ENCODE measurements at places on chromosomes 5 and 9.

DNA sequence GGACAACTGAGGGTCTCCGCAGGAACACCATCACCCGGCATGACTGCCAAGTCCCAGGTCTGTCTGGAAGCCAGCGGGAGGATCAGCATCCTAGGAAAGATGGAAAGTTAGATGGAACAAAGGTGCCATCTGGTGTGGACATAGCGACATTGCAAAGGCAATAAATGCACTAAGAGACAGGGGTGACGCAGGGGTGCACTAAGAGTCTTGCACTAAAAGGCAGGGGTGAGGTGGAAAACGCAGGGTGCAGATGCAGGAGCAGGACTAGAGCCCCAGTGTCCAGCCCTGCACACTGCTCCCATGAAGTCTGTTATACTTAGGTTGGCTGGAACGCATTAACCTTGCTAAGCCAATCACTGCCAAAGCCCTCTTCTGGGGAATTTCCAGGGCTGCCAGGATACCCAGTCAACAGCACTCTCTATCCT, 15.5 kb downstream of the ATOX1 start:
- peak; percentile 44 for DNase-seq

- DNase-seq, result no peak
Observed at GRCh38 chr5:111262815-111263214, 38.6 kb downstream of the CAMK4 start.

DNA sequence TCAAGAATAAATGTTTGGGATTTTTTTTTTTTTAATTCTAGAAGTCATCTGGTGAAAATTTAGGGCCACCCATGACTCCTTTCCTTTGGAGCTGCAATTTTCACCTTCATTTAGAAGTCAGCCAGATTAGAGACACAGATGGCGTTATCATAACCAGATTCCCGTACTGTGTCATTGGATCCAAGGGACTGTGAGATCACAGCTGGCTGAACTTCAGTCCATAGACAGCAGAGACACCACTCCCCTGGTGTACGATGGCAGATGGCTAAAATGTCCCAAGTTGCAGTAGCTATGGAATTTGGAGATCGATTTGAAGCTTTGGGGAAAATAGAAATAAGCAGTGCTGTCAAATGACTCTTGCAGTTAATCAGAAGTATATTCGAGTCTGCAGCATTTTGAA, 216.3 kb downstream of the RFK start:
- DNase-seq, result no peak

DNA sequence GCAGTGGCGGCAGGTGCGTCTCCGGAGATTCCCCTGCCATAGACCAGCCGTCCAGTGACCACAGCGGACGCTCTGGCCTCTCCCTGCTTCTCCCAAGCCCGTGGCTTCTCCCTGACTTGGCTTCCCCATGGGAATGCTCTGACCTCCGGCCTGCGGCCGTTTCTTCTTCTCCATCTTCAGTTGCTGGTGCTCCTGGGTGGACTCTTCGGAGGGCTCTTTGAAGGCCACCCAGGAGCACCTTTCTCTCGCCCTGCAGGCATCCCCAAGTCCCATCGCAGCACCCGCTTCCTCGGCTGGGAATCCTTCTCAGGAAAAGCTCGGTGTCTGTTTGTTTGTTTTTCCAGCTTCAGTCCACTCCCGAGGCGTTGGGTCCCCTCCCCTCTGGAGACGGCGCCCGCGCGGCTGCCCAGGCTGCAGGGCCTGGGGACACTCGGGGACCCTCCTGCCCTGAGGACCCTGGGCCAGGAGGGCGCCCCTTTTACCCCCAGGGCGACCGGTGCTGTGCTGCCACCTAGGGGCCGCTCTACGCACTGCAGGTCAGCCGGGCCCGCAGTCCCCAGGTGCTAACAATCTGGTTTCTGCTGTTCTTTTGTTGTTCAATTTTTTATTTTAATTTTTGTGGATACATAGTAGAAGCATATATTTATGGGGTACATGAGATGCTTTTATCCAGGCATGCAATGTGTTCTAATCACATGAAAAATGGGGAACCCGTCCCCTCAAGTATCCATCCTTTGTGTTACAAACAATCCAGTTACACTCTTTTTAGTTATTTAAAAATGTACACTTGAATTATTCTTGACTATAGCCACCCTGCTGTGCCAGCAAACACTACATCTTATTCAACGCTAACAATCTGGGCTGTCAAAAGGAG, 197.9 kb upstream of the ADAMTS16 start:
- DNase-seq, result no peak

- peak; percentile 68 for DNase-seq
Observed at GRCh38 chr9:108761655-108762347, 94.0 kb downstream of the ACTL7B start.

DNA sequence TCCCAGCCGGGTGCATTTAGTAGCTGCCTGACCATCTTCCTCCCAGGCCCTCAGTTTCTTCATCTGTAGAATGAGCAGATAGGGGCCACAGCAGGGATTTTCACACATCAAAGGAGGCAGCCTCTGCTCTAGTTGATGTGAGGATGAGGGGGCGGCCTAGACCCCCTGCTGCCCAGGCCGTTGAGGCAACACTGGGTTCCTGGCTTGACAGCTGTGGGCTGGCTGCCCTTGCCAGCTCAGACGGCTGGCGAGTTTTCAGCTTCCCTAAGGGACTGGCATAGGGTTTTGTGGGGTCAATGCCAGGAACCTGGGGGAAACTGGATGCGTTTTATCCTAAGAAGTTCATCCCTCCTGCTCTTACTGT, 49.6 kb downstream of the NDST1 start:
- no peak for DNase-seq

- DNase-seq, result no peak
Observed at GRCh38 chr5:89036704-89037489, 153.9 kb upstream of the MEF2C start.

Data from NCI-H510A treated with DMSO at 0.1 percent for 48 hours (cell line).